ENCODE measurements at places on chromosomes 16 and 17.

DNA sequence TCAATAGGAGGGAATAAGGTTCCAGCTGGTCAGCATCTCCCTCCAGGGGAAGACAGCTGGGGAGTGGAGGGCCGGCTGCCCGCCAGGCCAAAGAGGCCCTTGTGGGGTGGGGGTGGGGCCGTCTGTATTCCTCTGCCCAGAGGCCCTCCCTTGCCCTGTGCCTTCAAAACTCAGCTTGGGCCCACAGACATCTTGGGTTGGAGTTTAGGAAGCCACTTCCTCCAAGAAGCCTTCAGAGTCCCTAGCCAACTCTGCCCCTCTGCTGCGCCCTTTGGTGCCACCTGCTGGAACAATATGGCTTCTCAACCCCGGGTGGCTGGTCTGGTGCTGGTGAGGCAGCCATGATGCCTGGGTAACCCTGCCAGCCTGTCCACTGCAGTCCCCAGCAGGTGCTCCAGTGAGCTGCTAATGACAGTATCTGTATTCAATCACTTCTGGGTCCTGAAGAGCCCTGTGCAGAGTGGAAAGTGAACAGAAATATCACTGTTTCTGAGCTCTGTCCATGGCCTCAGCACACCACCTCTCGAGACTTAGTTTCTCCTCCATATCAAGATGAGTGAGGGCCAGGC lies 16.7 kb downstream of the HSD11B2 start:
- peaks cover 34% of the 10 kb centered on the region for H3K36me3 ChIP-seq
- no peaks in the 10 kb centered on the region for H3K27me3 ChIP-seq
- H3K4me3 ChIP-seq, result no peak overlapping the region
- no peak for DNase-seq
- H3K27ac ChIP-seq, result no peak overlapping the region
- H3K4me1 ChIP-seq, result no peaks in the 10 kb centered on the region

GRCh38 chr17:63505341-63505740 lies 17.8 kb upstream of the KCNH6 start:
- DNase-seq, result no peak
- H3K4me3 ChIP-seq, result no peak overlapping the region
- no peaks in the 10 kb centered on the region for H3K36me3 ChIP-seq
- H3K27ac ChIP-seq, result no peak overlapping the region
- peaks cover 46% of the 10 kb centered on the region for H3K27me3 ChIP-seq

- H3K27me3 ChIP-seq, result peaks cover 43% of the 10 kb centered on the region
- H3K4me1 ChIP-seq, result peaks cover 58% of the 10 kb centered on the region
- DNase-seq, result peak; percentile 91
- H3K4me3 ChIP-seq, result peak overlapping the region; percentile 78
- no peaks in the 10 kb centered on the region for H3K36me3 ChIP-seq
Measured at GRCh38 chr17:7436556-7437368, 1.5 kb downstream of the TMEM102 start.

- no peaks in the 10 kb centered on the region for H3K27me3 ChIP-seq
- no peak overlapping the region for H3K27ac ChIP-seq
- peaks cover 66% of the 10 kb centered on the region for H3K36me3 ChIP-seq
- H3K4me1 ChIP-seq, result no peaks in the 10 kb centered on the region
Measured at GRCh38 chr17:50356892-50357510, 11.1 kb downstream of the XYLT2 start.

- DNase-seq, result peak; percentile 84
- H3K4me3 ChIP-seq, result peak within 1 kb of the TSS; percentile 44
- no peaks in the 10 kb centered on the region for H3K27me3 ChIP-seq
Measured at GRCh38 chr16:4474192-4474961, at the start of gene NMRAL1. Gene NMRAL1 (minus strand): TSS chr16:4474625. CDS start chr16:4474132, 493 bp downstream.

GRCh38 chr17:81056312-81056711 lies 21.4 kb downstream of the BAIAP2 start:
- H3K4me3 ChIP-seq, result no peak overlapping the region
- H3K27me3 ChIP-seq, result no peaks in the 10 kb centered on the region
- peaks cover 9% of the 10 kb centered on the region for H3K4me1 ChIP-seq
- no peaks in the 10 kb centered on the region for H3K36me3 ChIP-seq
- no peak for DNase-seq

DNA sequence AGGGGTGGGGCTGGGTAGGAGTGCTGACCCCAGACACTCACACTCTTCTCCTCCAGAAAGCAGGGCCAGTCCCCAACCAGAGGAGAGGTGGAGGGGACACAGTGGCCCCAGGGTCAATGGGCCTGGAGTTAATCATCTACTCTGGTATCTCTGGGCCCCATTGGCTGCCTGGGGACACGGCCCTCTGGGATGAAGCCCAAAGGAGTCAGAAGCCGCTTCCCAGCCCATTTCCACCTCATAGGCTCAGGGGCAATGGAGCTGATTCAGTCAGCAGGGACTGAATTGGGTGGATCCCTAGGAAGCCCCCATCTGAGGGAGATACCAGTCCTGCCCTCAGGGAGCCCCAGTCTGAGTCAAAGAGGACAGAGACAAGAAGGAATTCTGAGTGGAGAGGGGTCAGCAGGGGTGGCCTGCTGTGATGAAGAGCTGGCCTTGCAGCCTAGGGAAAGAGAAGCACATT lies 2.9 kb upstream of the NAGS start:
- H3K4me1 ChIP-seq, result peaks cover 2% of the 10 kb centered on the region
- no peaks in the 10 kb centered on the region for H3K36me3 ChIP-seq
- H3K4me3 ChIP-seq, result no peak overlapping the region
- H3K27ac ChIP-seq, result no peak overlapping the region
- H3K27me3 ChIP-seq, result peaks cover 48% of the 10 kb centered on the region

GRCh38 chr17:72977771-72978417 lies 114.6 kb downstream of the SLC39A11 start:
- H3K27me3 ChIP-seq, result no peaks in the 10 kb centered on the region
- H3K4me1 ChIP-seq, result no peaks in the 10 kb centered on the region
- no peak overlapping the region for H3K27ac ChIP-seq
- H3K4me3 ChIP-seq, result no peak overlapping the region
- no peak for DNase-seq

DNA sequence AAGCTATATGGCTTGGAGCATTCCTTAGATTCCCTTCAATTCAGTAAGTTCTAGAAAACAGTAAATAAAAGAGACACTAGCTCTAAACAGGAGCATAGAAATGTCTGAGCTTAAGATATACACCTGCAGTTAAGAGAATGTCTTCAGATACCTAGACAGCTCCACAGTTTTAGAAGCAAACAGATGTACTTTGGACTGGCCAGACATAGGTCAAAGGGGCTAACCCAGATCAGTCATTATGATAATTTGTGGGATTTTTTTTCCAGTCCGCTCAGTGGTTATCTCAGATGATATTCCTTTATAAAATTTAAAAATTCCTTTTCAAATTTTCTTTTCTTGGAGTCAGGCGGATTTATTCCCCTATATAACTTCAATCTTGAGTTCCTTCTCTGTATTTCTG lies 65.8 kb upstream of the RASL10B start:
- H3K4me3 ChIP-seq, result no peak overlapping the region
- H3K36me3 ChIP-seq, result no peaks in the 10 kb centered on the region
- H3K4me1 ChIP-seq, result no peaks in the 10 kb centered on the region
- no peak for DNase-seq
- no peak overlapping the region for H3K27ac ChIP-seq

DNA sequence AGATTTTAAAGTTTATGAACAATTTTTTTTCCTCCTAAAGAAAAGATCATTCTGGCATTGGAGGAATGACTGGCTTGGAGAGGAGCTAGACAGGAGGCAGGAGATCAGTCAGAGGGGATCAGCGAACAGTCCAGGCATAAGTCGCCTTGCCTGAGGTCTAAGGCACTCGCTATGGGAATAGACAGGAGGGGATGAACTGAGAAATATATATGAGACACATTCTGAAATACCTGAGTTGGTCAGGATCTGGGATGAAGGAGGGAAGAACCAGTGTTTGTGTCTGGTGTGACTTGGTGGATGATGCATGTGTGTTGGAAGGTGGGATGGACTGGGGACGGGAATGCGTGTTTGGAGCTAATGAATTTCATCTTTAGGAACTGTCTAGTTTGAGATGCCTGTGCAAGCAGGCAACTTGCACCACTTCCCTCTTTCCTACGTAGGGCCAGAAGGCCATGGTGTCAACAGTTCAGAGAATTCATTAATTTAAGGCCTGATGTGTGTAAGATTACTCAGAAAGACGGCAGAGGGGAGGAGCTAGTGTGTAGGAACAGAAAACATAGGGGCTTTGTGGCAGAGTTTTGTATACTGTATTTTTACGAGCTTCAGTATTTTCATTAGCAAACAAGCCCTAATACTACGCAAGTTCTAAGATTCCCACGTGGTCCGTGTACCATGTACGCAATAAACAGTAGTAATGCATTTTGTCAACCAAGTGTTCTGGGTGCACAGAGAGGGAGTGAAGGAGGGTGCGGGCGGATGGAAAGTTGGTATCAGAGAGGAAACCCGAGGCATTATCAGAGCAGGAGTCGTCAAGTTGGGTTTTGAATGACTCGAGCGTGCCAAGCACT lies 825 bp downstream of the HEATR6 start:
- H3K27ac ChIP-seq, result peak overlapping the region; percentile 53
- H3K27me3 ChIP-seq, result no peaks in the 10 kb centered on the region
- H3K36me3 ChIP-seq, result peaks cover 27% of the 10 kb centered on the region
- peak overlapping the region; percentile 55 for H3K4me3 ChIP-seq

DNA sequence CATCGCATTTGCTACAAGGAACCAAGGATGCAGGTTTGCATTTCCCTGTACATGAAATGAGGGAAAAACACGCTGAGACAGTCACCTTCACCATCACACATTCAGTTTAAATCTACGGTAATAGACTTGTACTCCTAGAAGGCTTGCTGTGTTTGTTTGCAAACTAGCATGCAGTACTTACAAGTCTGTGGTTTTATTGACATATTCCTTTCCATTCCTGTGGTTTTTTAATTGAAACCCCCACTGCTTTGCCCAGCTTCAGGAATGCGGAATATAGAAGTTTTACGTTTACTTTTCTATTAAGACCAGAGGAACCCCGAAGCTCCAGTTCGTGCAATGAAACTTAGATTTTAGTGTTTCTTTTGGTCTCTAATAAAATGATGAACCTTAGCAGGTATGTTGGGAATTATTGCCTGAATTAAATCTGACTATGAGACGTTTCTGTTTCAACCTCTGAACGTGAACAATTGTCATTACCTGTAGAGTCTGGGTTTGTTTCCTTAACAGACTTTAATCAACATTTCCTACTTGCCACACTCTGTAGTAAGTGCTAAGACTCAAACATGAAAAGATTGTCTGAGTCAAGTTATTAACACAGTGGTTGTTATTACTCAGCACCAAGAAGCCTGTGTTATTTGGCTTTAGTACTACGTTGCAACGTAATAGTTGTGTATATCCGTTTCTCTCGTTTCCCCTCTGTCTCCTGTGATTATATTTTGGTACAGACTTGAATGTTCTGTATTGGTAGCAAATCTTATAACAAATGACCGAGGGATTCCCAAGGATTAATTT lies 793.3 kb upstream of the GOT2 start:
- H3K27me3 ChIP-seq, result no peaks in the 10 kb centered on the region
- no peak for DNase-seq
- H3K27ac ChIP-seq, result no peak overlapping the region
- no peaks in the 10 kb centered on the region for H3K36me3 ChIP-seq

DNA sequence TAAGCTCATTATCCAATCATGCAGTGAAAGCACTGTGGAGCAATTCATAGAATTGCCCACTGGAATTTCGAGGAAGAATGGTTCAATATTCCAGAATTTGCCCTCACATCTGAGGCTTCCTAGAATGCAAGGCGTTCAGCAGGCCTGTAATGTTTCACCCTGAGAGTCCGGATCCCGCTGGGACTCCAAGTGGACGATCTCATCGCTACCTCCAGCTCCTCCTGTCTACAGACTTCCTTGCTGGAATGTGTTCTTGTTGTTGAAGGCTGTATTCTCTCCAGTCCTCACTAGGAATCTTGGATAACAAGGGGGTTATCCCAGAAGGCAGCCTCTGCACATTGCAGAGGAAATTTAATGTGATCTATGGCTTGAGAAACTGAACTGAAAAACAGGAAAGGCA lies 7.8 kb downstream of the SLC47A1 start:
- no peak for DNase-seq
- no peaks in the 10 kb centered on the region for H3K36me3 ChIP-seq
- H3K27me3 ChIP-seq, result peaks cover 23% of the 10 kb centered on the region
- H3K27ac ChIP-seq, result no peak overlapping the region
- H3K4me3 ChIP-seq, result no peak overlapping the region

- no peaks in the 10 kb centered on the region for H3K36me3 ChIP-seq
- no peak for DNase-seq
- no peak overlapping the region for H3K27ac ChIP-seq
- no peaks in the 10 kb centered on the region for H3K4me1 ChIP-seq
- no peak overlapping the region for H3K4me3 ChIP-seq
Measured at GRCh38 chr17:74394977-74395376, 27.7 kb downstream of the GPR142 start.

DNA sequence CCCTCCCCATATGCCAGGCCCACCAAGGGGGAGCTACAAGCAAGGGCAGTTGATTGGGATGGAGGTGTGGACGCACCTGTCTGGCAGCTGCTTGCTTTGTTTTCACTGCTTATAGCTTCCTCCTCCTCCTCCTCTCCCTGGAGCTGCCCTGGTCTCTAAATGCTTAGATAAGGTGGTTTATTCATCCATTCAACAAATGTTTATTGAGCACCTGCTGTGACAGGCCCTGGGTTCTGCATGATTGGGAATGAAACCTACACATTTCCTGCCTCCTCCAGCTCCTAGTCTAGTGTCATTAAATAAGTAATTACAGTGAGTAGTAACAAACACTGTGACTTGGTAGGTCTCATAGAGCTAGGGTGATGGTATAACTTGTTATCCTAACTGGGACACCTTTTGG lies 17.4 kb upstream of the MAP3K14 start:
- no peak overlapping the region for H3K4me3 ChIP-seq
- H3K4me1 ChIP-seq, result no peaks in the 10 kb centered on the region
- H3K36me3 ChIP-seq, result no peaks in the 10 kb centered on the region
- DNase-seq, result no peak
- H3K27me3 ChIP-seq, result peaks cover 5% of the 10 kb centered on the region
- H3K27ac ChIP-seq, result no peak overlapping the region

- H3K4me3 ChIP-seq, result no peak overlapping the region
- H3K4me1 ChIP-seq, result no peaks in the 10 kb centered on the region
- H3K27me3 ChIP-seq, result no peaks in the 10 kb centered on the region
- no peak overlapping the region for H3K27ac ChIP-seq
- DNase-seq, result no peak
Measured at GRCh38 chr17:15048381-15048780, 216.7 kb downstream of the PMP22 start.

DNA sequence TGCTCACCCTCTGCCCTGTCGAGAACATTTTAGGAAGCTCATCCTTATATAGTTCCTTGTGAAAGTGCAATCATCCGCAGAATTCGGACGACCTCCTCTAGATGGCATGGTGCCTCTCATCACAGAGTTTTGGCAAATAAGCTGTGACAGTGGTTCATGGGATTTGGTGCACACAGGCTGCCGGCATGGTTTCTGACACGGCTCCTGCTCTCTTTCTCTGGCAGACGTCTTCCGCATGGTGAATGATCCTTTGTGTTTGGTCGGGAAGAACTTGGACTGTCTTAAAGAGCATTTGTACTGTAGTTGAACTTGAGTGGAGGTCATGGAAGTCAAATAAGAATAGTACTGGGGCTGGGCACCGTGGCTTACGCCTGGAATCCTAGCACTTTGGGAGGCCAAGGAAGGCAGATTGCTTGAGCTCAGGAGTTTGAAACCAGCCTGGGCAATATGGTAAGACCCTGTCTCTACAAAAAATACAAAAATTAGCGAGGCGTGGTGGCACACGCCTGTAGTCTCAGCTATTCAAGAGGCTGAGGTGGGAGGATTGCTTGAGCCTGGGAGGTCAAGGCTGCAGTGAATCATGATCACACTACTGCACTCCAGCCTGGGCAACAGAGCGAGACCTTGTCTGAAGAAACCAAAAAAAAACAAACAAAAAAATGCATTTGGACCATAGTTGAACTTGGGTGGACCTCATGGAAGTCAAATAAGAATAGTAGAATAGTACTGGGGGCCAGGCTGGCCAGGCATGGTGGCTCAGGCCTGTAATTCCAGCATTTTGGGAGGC lies 34.7 kb upstream of the NAT9 start:
- H3K4me3 ChIP-seq, result no peak overlapping the region
- H3K36me3 ChIP-seq, result peaks cover 41% of the 10 kb centered on the region
- no peaks in the 10 kb centered on the region for H3K27me3 ChIP-seq
- no peak overlapping the region for H3K27ac ChIP-seq

Data from T-cell (primary cell).